ENCODE measurements at places on chromosomes 7 and 10. TPM values are rescaled to one million over a fixed set of nuclear protein-coding genes. Genes with fewer than 3 reads are reported as not detected.
A peak's percentile ranks its signal among the peaks of the same experiment; 100 is the strongest.

GRCh38 chr7:112449353-112449752 lies 907 bp upstream of the IFRD1 start:
- DNase-seq = peak; percentile 29

DNA sequence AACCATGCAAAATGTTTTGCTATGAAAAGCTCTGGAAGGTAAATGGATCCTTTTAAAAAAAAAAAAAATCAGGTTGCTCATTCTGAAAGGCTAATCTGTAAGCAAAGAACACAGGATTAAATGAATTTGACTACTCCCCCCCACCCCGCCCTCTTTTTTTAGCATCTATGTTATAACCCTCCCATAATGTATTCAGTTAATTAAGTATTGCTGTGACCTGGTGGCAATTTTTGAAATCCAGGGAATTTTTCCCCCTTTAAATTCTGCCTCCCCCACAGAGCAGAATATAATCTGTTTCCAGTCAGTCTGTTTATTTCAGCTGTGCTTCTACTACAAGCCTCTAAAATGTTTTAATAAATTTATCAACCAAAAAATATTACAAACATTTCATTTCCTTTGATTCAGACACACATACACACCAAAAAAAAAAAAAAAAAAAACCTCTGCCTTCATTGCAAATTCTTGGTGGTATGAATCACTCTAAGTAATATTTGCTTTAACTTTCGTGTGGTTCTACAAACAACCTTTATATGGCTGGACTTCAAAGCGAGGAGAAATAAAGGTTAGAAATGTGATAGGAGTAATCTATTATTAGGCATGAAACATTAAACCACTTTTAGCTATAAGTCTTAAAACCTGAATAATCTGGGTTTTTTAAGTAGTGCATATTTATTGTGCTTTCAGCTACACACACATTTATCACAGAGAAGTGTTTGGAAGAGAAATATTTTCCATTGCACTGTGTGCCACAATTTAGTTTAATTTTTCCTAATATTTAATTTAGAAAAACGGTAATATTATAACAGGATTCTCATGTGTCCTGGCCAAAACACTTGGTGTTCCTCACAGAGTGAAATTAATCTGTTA lies 64.4 kb upstream of the ARID5B start:
- DNase-seq = peak; percentile 51

DNA sequence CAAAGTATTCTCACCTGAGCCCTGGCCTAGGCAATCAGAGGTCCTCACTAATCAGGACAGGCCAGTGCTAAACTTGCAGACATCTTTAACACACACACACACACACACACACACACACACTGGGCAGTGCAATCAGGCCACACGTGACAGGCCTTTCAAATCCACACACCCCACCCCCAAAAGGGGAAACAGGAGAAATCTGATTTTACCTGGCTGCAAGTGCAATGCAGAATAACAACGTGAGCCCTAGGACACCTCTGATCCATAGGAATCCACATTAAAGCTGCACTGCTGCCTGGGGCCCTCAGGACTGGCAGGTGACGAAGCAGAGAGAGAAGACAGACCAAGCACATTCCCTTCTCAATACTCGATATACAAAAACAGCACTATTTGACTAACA lies 218.9 kb downstream of the FAM107B start:
- no peak for DNase-seq

- no peak for DNase-seq
Observed at GRCh38 chr10:88851706-88852105, at the start of gene ANKRD22. Gene ANKRD22, minus strand, starts transcription at chr10:88851844. Its CDS starts 237 bp downstream, at chr10:88851607.

DNA sequence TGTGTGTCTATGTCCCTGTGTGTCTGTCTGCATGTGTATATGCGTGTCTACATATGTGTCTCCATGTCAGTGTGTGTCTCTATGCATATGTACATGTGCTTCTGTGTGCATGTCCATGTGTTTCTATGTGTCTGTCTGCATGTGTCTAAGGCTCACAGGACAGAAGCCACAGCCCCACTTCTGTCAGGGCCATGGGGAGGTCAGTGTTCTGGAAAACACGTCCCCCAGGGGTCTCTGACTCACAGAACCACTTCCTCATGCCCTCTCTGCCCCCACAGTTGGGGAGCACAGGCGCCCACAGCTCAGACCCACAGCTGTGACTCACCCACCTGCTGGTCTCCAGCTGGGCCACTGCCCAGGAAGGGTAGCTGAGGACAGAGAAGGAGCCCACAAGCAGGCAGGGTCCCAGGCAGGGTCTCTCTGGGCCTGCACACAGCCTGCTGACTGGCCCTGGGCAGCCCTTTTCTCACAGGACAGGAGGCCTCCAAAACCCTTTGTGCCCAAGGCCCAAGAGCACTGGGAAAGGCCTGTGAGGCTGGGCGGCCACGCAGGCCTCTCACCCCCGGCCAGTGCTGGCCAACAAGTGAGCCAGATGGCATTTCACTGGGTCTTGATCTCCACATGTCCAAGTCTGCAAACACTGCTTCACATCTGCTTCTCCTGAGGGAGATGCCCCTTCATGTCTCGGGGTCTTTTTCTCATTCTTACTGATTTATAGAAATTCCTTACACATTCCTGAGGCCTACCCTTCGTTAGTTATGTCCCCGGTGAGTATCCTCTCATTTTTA lies 102.9 kb upstream of the FAM20C start:
- no peak for DNase-seq

DNA sequence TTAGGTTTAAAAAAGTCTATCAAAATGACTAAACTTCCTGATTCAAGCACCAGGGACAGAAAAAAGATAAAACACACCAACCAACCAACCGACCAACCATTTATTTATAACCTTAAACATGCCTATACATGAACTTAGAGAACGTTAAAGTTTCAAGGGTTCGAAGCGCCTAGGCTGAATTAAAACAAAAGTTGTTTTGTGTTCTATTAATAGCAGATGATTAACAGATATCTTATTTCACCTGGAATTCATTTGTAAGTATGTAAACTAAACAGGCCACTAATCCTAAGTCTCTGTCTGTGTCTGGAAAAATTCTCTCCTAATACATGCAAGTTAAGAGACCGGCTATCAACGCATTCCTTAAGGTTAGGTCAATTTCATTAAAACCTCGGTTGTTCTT lies 1.4 kb downstream of the BAIAP2L1 start:
- no peak for DNase-seq

- DNase-seq = no peak
Observed at GRCh38 chr10:93580828-93581227, 14.4 kb downstream of the FFAR4 start.

GRCh38 chr10:49512121-49512809 lies 26.7 kb downstream of the ERCC6 start:
- DNase-seq = no peak

- DNase-seq = no peak
Observed at GRCh38 chr10:78250313-78251015, 216.8 kb downstream of the RPS24 start.

- no peak for DNase-seq
Observed at GRCh38 chr10:11091517-11092102, 73.9 kb downstream of the CELF2 start.

The CCZ1 gene
- 44.8 TPM for total RNA-seq

The WNT8B gene
- not detected for total RNA-seq
